ENCODE measurements at places on chromosomes 1 and 21. TPM values are rescaled to one million over a fixed set of nuclear protein-coding genes. Genes with fewer than 3 reads are reported as not detected.

Gene RAB3B
- total RNA-seq: 0.05 TPM

DNA sequence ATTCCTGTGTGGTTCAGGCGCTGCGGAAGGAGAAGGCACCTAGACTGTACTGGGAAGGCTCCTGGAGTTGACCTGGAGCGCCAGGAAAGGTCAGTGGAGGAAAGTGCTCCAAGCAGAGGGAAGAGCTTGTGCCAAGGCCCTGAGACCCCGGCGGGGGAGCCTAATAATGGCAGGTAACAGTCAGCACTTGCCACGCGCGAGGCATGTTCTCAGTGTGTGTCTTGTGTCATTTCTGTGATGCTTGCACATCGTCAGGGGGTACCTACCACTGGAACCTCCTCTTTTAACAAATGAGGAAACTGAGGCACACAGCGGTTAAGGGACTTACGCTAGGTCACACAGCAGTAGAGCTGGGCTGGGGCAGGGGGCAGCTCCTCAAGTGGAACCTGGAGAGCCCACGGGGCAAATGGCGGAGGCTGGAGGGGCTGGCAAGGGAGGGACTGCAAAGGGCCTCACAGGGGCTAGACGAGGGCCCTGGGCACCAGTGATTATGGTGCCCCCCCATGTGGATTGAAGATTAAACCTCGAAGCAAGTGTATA lies 976 bp upstream of the BMP8B start:
- H3K27me3 ChIP-seq: peaks cover 43% of the 10 kb centered on the region
- no peak for DNase-seq
- peak overlapping the region; percentile 82 for H3K4me3 ChIP-seq
- no peaks in the 10 kb centered on the region for H3K36me3 ChIP-seq

DNA sequence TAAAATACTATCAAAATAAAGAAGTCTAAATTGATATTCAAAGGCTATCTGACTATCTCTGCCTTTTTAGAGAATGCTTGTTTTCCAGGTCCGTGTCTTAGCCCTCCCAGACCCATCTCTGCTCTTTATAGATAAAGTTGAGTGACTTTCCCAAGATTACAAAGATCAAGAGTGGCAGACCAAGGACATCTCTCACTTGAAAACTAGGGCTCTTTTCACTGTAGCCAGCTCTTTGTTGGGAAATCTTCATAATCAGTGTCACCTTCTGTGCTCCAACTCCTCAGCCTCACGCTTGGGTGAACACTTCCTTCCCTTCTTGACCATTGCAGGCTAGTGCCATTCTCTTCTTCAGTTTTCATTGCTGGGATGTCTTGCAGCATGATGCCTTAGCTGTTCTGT lies 211.1 kb downstream of the PBX1 start:
- H3K27me3 ChIP-seq: no peaks in the 10 kb centered on the region
- no peak overlapping the region for H3K4me3 ChIP-seq
- no peaks in the 10 kb centered on the region for H3K4me1 ChIP-seq
- no peak for DNase-seq
- H3K27ac ChIP-seq: no peak overlapping the region

DNA sequence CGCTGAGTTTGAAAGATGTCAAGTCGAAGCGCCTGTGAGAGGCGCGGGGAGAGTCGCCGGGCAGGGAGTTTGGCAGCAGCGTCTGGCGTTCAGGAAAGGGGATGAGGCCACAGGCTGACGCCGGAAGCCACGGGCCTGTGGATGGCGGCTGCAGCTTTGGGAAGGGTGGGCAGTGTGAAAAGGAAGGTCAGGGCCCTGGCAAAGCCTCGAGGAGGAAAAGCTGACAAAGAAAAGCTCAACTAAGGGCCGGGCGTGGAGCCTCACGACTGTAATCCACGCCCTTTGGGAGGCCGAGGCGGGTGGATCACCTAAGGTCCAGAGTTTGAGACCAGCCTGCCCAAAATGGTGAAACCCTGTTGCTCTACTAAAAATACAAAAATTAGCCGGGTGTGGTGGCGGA lies 25.2 kb upstream of the COX20 start:
- no peaks in the 10 kb centered on the region for H3K36me3 ChIP-seq
- no peaks in the 10 kb centered on the region for H3K4me1 ChIP-seq
- no peak for DNase-seq
- H3K4me3 ChIP-seq: no peak overlapping the region
- no peak overlapping the region for H3K27ac ChIP-seq

DNA sequence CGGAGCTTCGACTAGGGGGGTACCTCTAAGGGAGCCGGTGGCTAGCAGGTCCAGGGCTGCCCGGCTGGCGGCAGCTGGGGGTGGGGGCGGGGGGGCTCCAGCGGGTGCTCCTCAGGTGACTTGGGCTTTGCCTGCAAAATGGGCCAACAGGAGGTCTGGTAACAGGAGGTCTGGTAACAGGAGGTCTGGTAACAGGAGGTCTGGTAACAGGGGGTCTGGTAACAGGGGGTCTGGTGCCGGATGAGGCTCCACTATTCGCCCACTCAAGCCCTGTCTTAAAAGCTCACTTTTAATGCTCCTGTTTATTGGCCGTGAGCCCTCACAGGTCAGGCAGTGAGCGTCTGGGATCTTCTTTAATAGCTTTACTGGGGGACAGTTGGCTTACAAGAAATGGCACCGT lies 40.4 kb upstream of the ACTRT2 start:
- no peaks in the 10 kb centered on the region for H3K27me3 ChIP-seq
- H3K4me1 ChIP-seq: no peaks in the 10 kb centered on the region
- no peaks in the 10 kb centered on the region for H3K36me3 ChIP-seq
- H3K4me3 ChIP-seq: no peak overlapping the region

Measured in activated T-helper 1 cell treated with anti-CD3 and anti-CD28 coated beads, Interleukin-12 subunit alpha, Interleukin-12 subunit beta, Interleukin-2, Interleukin-4 antibody, amounts not matched to agents 30 ng/mL and 10 ng/mL and 1 ng/mL, durations not matched to agents 14 hours and 24 hours and 36 hours (primary cell).